GM13977 (cell line): ENCODE measurements at places on chromosomes 6 and 20.

- DNase-seq, result no peak
Measured at GRCh38 chr6:48280035-48280620, 169.1 kb upstream of the PTCHD4 start.

DNA sequence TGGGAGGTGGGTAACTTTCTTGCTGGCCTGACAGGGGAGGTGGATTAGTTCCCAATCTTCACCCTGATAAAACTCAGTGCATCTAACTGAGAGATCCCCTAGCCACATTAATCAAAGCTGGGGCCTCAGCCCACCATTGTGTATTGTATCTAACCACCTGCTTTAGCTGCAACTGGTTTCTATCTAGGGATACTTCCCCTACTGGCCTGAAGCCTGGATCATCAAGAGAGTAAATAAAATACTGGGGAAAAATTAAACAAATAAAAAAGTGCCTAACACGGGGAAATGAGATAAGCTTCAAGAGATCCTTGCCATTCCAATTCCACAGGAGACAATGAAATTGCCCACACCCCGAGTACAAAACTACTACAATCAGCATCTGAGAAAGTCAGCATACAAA lies 149.4 kb downstream of the INSM1 start:
- no peak for DNase-seq

GRCh38 chr6:94190030-94190429 lies 770.7 kb upstream of the EPHA7 start:
- DNase-seq, result no peak

- DNase-seq, result peak; percentile 28
Measured at GRCh38 chr6:34288581-34288980, 39.8 kb upstream of the SMIM29 start.
